ENCODE measurements at places on chromosomes 1 and 21.

DNA sequence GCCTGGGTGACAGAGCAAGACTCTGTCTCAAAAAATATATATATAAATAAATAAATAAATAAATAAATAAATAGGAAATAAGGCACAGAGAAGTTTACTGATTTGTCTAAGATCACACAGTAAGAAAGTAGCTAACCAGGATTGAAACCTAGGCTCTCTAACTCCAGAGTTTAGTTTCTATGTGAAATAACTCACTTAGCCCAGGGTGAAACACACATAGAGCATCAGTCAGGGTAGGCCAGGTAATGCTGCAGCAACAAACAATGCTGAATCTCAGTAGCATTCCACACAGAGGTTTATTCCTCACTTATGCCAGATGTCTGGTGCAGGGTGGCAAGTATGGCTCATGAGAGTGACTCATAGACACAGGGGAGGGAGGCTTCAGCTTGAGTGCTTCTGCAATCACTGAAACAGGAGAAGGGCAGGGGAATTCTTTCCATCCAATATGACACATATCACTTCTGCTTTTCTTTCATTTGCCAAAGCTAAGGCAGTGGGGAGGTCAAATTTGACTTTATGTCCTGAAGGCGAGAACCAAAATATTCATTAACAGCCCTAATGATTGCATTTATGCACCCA, 37.1 kb upstream of the KANK4 start:
- DNase-seq: no peak

DNA sequence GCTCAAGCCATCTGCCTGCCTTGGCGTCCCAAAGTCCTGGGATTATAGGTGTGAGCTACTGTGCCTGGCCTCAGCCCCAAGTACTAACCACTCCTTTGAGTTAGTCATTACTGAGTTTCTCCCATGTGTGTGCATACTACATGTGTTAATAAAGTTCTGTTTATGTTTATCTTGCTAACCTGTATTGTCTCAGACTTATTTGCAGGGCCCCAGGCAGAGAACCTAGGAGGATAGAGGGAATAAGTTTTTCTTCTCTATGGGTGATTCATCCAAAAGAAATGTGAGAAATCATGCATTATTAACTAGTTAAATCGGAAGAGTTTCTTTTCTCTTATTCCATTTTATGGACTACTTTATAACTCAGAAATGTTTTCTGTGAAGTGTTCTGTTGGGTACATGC, 203.9 kb upstream of the CACYBP start:
- no peak for DNase-seq

DNA sequence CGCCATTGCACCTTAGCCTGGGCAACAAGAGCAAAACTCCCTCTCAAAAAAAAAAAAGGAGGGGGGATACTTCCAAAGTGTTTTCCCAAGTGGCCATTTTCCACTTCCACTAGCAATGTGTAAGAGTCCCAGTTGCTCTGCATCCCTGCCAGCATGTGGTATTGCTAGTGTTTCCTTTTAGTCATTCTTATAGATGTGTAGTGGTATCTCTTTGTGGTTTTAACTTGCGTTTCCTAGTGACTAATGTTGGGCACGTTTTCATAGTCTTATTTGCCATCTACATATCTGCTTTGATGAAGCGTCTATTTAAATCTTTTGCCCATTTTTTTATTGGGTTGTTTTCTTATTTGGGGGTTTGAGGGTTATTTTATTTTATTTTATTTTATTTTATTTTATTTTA, 31.1 kb downstream of the INAVA start:
- no peak for DNase-seq

GRCh38 chr1:162371611-162372010, 5.0 kb downstream of the SPATA46 start:
- DNase-seq: no peak

- DNase-seq: no peak
These were observed 1109.3 kb upstream of the B3GALT2 start for GRCh38 chr1:194295685-194296084.

DNA sequence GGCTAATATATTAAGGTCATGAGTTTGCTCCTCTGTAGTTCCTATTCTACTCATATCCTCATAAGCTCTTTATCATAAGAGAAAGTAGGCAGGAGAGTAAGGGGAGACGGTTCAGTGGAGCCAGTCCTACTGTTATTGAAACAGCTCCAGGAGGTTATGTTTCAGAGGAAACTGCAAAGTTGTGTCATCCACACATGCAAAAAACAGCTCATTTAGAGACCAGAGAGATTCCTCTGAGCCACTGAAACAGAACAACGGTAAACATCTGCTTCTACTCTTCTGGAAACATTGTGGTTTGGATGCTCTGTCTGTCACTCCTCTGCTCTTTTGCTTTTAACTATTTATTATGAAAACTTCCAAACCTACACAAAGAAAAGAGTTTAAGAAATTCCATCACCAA, 66.3 kb upstream of the PPP2R5A start:
- DNase-seq: no peak

DNA sequence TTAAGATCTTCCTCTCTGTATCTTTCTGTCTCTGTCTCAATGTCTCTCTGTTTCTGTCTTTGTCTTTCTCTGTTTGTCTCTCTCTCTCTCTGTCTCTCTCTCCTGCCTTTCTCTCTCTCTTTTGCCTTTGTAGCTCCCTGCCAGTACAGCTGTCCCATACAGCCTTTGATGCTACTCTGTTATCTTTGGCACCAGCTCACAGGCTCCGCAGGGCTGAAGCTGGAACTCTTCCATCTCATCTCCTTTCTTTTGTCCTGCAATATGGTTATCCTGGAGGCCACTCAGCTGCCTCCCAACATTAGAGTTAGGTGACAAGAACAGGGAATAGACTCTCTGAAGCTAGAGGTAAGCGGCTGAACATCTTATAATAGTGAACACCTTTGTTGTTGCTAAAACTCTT, 354.3 kb upstream of the NEGR1 start:
- DNase-seq: no peak

GRCh38 chr1:199685369-199685768, 342.1 kb upstream of the NR5A2 start:
- no peak for DNase-seq

DNA sequence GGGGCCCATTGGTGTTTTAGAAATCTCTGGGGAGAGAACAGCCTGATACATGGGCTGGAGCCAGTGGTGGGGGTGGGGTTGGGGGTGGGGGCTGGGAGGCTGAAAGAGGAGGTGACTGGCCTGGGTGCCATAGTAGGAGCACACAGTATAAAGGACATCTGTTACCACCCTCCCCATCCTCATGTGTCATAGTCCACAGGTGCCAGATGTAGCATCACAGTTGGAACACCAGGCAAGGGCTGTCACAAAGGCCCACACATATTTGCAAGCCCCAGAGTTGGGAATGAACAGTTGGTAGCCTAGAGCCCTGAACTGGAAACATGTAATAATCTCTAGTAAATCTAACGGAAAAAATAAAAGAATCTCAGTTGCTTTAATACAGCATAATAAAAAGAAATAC, 55.1 kb upstream of the CR2 start:
- no peak for DNase-seq

- no peak for DNase-seq
These were observed 60.1 kb downstream of the KCNK1 start for GRCh38 chr1:233673947-233674431.

DNA sequence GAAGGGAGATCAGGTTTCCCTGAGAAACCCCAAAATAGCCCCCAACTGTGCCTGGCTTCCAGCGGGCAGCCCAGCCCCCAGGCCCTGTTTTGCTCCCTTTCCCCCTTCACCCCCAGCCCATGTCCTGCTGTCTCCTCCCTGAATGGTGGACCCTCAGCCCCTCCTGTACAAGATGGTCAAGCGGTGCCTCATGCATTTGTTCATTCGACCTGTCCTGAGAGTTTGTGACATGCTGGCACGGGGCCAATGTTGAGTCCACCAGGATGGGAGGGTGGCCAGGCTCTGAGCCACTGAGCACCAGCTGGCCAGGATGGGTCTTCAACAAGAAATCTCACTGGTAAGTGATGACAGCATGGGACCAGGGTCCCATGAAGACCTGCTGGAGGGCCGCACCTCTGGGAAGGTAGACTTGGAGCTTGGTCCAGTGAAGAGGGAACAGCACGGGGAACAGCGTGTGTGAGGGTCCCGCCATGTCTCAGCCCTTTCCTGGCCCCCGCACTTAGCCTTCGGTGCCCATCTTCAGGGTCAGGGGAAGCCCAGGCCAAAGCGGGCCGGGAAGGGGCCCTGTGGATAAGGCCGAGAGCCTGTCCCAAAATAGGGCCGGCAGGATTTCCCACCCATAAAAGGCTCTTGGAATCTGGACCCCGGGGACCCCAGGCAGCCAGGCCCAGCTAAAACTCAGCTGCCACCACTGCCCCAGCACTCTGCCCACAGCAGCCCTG, at the start of gene CALML6:
Gene CALML6 (plus strand): TSS at position 290 of the 722 bp plus-strand sequence. CDS start 21 bp downstream, at position 311.
- DNase-seq: no peak

- DNase-seq: no peak
These were observed 36.0 kb upstream of the GPR157 start for GRCh38 chr1:9164919-9165318.

DNA sequence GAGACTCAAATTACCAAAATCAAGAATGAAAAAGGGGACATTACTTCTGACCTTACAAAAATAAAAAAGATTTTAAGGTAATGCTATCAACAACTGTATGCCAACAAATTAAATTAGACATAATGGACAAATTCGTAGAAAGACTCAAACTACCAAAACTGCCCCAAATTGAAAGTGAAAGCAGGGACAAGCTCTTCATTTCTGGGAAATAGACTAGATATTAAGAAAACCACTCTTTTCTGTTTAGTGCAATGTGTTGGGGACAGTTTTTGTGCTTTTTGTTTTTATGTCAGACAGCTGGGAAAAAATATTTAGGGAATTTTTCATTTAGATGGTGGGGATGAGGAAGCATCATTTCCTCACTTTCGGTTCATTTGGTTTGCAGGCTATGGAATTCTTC, 4.9 kb upstream of the GBP1 start:
- DNase-seq: no peak

DNA sequence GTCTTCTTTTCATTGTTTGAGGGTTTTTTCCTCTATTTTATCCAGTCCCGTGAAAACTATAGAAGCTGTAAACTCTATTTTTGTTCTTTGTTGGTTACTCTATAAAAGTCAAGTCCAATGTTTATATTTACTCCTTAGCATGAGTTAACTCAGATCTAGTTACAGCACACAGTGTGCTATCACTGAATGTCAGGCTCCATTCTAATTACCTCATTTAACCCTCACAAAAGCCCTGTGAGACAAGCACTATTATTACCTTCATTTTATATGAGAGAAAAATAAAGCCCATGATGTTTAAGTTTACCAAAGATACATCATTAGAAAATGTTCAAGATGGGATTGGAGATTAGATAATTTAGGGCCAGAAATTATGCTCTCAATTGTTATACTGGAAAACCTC, 251.4 kb upstream of the SNX7 start:
- DNase-seq: no peak

DNA sequence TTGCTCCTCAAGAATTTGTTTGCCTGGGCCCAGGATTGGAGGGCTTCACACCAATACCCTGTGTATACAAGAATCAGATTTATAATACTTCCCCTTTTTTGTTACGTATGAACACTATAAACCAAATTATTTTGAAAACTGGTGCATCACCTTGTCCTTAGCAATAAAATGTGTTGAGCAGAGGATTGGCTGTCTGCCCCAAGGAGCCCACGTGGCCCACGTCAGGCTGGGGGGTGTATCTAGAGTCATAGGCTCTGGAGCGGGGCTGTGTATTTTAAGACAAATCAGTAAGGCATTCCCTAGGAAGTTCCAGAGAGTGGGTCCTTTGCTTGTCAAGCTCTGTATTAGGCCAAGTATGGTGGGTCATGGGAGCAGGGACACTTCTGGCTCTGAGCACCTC, 2.0 kb upstream of the ST3GAL3 start:
- DNase-seq: no peak

GRCh38 chr1:21955501-21956281, 18.6 kb upstream of the HSPG2 start:
- DNase-seq: no peak

- DNase-seq: no peak
These were observed 4.6 kb upstream of the C1orf87 start for GRCh38 chr1:60078182-60078581.

GRCh38 chr1:40936931-40937339, 42.6 kb upstream of the CTPS1 start:
- no peak for DNase-seq

DNA sequence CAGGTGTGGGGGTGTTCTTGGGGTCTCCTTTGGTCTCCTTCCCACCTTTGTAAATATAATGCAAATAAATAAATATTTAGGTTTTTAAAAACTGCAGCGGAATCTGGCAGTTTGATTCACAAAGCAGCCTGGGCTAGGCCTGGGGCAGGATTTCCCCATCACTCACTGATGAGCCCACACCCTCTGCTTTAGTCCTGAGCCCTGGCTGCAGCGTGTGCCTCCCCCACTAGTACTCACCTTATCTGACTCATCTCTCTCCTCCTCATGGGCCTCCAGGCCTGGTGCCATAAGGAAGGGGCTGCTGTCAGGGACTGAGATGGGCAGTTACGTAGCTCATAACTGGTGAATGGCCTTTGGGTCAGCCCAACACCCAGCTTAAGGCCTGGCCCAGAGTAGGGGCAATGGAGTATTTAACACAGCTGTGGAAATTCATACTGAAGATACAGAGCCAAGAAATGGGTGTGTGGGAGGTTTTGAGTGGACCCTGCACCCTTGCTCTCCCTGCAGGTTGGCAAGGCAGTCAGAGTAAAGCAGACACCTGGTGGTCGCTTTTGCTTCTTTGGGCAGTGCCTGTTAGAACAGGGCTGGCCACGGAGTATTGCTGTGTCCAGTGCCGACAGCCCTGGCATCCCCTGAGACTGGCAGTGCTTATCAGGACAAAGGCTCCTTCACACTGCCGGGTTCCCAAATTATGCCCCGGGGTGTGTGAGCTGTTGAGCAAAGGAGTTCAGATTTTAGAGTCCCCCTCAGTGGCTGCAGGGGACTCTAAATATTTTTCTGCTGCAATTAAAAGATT, 39.7 kb downstream of the AZIN2 start:
- DNase-seq: no peak

GRCh38 chr1:19922015-19922688, 1.3 kb downstream of the PLA2G2E start:
- no peak for DNase-seq

GRCh38 chr1:118291661-118292060, 106.6 kb upstream of the SPAG17 start:
- DNase-seq: no peak

DNA sequence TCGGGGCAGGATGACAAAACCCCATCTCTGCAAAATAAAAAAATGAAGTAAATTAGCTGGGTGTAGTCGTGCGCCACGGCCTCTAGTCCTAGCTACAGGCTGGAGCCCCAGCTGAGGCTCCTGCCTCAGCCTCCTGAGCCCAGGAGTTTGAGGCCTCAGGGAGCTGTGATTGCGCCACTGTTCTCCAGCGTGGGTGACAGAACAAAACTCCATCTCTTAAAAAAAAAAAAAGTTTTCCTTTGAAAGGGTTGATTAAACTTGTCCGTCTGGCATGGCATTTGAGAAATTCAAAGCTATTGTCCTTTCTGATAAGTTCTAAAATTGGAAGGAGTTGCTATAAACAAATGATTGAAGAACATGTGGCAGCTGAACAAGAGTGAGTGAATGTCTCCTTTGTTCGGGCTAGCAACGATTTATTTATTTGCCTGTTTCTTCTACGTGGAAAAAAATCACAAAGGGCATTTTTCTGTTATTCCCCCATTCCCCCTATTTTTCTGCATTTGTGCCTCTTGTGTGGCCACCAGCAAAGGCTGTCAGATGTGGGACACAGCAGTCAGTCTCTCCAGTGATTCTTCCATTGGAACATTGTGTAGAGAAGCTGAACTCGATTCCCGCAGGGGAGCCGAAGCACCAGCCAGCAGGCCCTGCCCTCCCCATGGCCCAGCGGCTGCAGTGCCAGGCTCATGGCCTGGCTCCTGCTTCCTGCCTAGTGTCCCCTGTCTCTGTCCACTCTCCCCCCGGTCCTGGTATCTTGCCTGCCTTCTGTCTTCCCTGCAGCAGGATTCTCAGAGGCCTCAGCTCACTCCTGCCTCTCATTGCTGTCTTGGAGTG, 21.5 kb upstream of the PWP2 start:
- DNase-seq: no peak
